ENCODE measurements at places on chromosomes 7 and 10.

- DNase-seq = no peak
Measured at GRCh38 chr7:129341816-129342806, 92.1 kb upstream of the STRIP2 start.

GRCh38 chr10:24568042-24568441, 155.6 kb downstream of the ARHGAP21 start:
- no peak for DNase-seq

DNA sequence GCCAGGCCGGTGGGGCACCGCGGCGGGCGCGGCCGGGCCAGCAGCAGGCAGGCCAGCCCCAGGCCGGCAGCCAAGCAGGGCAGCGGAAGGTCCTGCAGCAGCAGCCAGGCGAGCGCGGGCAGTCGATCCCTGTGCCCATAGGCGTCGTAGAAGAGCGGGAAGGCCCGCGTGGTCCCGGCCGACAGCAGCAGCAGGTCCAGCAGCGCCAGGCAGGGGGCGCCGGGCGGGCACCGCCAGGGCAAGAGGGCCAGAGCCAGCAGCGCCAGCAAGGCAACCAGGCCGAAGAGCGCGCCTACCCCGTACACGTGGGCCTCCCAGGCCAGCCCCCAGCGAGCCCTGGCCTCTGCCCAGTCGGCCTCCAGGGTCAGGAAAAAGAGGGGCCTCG, 8.4 kb upstream of the RBM28 start:
- DNase-seq = peak; percentile 89

DNA sequence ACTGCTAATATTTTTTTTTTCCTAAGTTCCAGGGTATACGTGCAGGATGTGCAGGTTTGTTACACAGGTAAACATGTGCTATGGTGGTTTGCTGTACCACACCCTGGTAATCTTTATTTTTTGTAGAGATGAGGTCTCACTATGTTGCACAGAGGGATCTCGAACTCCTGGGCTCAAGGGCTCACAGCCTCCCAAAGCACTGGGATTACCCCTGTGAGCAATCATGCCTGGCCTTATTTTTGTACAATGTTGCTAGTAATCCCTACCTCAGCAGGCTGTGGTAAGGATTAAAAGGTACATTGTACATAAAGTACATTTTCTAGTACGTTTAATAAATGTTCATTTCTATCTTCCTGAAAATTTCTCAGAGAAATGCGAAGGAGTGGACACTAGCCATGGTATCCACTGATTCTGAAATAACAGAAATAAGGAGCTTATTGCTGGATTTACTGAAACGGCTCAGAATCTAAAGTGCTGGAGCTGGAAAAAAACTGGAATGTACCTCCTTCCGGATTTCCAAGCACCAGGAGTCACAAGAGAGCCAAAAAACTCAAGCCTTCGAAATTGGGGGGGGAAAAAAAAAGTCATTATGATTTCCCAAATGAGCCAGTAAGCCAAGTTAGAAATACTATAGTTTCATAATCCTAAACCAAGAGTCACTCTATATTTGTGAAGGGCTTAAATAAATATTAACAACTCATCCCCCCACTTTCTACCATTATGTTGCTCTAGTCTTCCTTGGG, 69.6 kb downstream of the NT5C2 start:
- DNase-seq = no peak

GRCh38 chr10:85862771-85863170, 503.8 kb downstream of the GRID1 start:
- peak; percentile 60 for DNase-seq

DNA sequence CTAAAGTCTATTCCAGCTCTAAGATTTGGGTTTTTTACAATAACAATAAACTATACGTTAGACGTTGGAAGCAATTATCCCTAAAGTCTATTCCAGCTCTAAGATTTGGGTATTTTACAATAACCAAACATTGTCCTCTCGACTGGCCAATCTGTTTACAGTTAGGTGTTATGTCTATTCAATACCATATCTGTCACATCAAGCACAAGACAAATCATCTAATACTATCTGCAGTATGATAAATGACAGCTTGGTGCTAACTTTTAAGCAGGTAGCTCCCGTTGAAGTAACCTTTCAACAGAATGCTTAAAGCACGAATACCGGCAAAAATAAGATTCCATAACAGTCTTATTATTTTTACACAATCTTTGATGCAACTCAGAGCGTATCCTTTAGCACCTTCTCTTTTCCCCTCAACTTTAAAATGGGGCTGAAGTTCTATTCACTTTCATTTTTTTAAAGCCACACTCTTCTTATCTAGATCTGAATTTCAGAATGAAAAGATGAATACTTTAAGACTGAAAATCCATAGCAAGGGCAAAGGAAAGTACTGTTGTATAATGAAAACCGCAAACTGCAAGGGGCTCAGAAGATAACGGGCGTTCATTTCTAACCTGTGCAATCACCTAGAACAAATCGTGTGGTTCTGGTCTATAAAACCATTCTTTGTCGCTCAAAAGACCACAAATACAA, 925 bp downstream of the H2AZ2 start:
- DNase-seq = no peak

DNA sequence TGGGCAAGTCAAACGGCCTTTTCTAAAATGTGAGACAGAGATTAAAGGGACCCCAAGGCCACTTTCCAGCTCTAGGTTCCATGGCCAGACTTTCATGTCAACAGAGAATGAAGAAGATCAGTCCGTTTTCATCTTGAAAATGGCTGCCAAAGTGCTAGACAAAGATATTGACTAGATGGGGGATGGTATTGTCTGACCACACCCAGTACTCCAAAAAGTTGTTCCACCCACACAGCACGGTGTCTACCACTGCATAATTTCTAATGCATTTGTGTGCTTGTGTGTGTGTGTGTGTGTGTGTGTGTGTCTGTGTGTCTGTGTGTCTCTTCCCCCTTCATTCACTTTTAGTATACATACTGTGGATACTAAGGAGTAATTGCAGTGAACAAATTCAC, 1.3 kb downstream of the COL1A2 start:
- peak; percentile 18 for DNase-seq

- DNase-seq = no peak
Measured at GRCh38 chr10:17381502-17382142, 72.8 kb downstream of the ST8SIA6 start.

DNA sequence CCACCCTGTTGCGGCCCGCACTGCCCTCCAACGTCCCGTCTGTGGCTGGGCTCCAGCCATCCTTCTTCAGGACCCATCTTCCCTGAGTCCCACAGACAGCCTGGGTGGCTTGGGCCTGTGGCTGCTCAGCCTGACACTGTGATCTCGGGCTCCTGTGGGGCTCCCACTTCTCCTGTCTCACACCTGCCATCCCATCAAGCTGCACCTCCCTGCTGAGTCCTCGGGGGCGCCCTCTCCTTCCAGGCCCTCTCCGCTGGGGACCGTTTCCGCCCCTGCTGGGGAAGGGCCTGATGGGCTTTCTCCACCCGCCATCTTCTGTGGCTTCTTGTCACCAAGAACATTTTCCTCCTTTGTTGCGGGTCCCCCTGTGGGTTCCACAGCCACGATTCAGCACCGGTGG, 173.8 kb upstream of the PPP2R2D start:
- no peak for DNase-seq

- no peak for DNase-seq
Measured at GRCh38 chr10:87060280-87060928, 34.2 kb downstream of the GLUD1 start.

DNA sequence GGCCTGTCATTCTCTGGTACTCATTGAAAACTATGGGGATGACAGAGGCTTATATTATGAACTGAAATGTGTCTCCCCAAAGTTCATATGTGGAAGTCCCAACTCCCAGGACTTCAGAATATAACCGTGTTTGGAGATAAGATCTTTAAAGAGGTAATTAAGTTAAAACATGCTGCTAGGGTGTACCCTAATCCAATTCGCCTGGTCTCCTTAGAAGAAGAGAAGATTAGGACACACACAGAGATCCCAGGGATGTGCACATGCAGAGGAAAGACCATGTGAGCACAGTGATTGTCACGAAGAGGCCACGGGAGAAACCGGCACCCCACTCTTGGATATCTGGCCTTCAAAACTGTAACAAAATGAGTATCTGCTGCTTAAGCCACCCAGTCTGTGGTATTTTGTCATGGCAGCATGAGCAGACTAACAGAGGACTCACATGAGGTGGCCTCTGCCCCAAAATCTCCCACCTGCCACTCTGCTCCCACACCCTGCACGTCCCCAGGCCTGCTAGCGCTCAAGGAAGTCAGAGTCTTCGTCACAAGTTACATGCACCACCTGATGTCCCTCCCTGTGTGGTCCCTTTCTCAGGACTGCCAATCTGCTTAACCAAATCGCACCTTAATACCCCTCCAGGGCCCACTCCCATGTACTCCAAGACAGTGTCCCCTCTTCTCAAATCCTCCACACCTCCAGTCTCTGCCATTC, 26.8 kb downstream of the PLAC9 start:
- DNase-seq = no peak

GRCh38 chr10:117993166-117993565, 53.6 kb downstream of the RAB11FIP2 start:
- DNase-seq = no peak

- DNase-seq = no peak
Measured at GRCh38 chr7:32415519-32415918, 74.7 kb downstream of the LSM5 start.

DNA sequence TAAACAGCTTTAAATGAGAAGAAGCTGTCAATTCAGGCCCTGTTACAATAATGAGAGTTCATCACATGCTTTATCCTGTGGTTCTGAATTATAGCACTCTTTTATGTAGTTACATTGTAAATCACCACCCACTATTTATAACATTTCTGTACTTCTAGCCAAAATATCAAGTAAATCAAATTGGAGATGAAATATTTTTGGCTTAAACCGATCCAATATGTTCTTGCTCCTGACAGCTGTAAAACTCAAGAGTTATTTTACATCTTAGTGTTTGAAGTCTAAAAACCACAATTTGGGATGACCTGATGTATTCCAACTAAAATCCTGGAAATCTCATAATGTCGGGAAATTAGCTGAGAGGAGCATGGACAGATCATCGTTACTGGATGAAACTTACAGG, 371.2 kb upstream of the LRRN3 start:
- DNase-seq = no peak

GRCh38 chr7:25669281-25669781, 441.0 kb upstream of the NPVF start:
- no peak for DNase-seq

GRCh38 chr7:91407942-91408341, 143.7 kb downstream of the FZD1 start:
- no peak for DNase-seq

GRCh38 chr7:99393355-99394187, 14.8 kb downstream of the PDAP1 start:
- DNase-seq = peak; percentile 93

GRCh38 chr10:24012249-24012803, 196.6 kb upstream of the KIAA1217 start:
- DNase-seq = peak; percentile 42

- DNase-seq = no peak
Measured at GRCh38 chr10:62650411-62650810, 154.1 kb upstream of the ADO start.

DNA sequence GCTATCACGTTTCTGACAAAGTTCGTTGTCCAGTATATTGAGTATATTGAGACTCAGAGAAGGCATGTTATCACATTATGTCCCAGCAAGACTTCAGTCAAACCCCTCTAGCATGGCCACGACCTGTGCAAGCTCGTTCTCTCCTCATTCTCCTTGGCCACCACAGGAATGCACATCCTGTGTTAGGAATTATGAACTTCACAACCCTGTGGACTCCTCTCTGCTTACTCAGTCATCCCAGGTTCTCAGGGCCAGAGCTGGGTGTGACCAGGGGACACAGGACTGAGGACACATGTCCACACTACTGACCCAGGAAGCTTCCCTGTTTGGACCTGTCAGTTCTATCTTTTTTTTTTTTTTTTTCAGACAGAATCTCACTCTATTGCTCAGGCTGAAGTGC, 4.4 kb downstream of the SH2D4B start:
- DNase-seq = no peak

GRCh38 chr10:88680958-88681357, 16.7 kb downstream of the LIPF start:
- DNase-seq = no peak

GRCh38 chr10:71927776-71928592, 36.2 kb upstream of the CHST3 start:
- DNase-seq = no peak

DNA sequence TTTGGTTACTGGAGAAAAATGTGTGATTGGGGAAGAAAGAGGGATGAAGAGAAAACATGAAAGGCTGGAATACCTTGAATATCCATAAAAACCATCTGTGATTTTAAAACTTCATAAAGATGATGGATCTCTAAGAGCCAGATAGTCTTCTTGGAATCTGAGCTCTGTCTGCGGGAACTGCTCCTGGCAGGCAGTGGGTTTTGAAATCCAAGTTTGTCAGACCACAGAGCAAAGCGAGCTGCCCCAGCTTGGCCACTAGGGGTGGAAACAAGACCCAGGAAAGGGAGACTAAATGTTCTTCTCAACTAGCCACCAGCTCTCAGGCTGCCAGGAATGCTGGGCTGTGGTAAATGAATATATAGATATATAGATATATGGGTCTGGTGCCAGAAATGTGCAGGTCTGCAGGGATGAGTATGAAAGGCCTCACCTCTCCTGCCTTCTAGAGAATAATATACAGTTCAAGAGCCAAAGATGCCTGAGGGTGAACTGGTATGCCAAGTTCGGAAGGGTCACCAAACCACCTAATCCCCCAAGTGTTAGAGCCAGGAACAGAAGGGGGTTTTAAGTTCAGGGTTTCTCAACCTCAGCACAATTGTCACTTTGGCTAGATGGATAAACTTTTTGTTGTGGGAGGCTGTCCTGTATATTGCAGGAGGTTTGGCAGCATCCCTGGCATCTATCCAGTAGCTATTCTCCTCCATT, 208.8 kb downstream of the KCNMA1 start:
- peak; percentile 72 for DNase-seq

DNA sequence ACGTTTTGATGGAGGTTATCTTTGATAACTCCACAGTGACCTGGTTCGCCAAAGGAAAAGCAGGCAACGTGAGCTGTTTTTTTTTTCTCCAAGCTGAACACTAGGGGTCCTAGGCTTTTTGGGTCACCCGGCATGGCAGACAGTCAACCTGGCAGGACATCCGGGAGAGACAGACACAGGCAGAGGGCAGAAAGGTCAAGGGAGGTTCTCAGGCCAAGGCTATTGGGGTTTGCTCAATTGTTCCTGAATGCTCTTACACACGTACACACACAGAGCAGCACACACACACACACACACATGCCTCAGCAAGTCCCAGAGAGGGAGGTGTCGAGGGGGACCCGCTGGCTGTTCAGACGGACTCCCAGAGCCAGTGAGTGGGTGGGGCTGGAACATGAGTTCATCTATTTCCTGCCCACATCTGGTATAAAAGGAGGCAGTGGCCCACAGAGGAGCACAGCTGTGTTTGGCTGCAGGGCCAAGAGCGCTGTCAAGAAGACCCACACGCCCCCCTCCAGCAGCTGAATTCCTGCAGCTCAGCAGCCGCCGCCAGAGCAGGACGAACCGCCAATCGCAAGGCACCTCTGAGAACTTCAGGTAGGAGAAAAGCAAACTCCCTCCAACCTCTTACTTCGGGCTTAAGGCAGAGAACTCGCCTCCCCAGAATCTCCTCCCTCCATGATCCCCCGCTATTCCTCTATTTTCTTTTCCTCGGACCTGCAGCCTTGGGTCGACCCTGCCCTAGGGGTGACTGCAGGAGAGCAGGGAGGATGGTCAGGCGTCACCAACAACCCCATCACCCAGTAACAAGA, at the start of gene SERPINE1:
Gene SERPINE1, plus strand, starts transcription at position 454 of the 809 bp plus-strand sequence. CDS start 1,290 bp downstream, outside the sequence.
- DNase-seq = peak; percentile 95
